ENCODE measurements at places on chromosomes 11 and 22.
A peak's percentile ranks its signal among the peaks of the same experiment; 100 is the strongest.

DNA sequence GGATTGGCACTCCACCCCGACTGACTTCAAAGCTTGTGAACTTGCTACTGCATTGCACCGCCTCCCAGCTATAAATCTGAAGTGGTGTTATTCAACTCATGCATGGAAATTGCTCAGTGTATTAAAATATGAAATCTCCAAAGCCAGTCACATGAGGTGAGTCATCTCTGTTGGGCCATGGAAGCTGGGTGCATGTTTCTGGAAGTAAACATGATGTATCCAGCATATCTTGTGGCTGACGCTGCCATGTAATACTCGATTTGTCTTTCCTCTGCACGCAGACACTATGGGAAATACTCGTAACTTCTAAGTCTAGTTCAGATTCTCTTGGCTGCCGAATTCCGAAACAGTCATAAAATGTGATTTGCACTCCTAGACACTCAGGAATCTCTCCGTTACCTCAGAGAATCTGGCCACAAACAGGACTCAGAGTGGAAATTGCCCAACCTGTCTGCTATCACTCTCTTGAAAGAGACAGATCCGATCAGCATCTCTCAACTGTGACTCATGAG lies 154.9 kb upstream of the MPPED2 start:
- DNase-seq: no peak

- DNase-seq: no peak
These were observed 3.4 kb upstream of the FGF19 start for GRCh38 chr11:69707176-69707575.

DNA sequence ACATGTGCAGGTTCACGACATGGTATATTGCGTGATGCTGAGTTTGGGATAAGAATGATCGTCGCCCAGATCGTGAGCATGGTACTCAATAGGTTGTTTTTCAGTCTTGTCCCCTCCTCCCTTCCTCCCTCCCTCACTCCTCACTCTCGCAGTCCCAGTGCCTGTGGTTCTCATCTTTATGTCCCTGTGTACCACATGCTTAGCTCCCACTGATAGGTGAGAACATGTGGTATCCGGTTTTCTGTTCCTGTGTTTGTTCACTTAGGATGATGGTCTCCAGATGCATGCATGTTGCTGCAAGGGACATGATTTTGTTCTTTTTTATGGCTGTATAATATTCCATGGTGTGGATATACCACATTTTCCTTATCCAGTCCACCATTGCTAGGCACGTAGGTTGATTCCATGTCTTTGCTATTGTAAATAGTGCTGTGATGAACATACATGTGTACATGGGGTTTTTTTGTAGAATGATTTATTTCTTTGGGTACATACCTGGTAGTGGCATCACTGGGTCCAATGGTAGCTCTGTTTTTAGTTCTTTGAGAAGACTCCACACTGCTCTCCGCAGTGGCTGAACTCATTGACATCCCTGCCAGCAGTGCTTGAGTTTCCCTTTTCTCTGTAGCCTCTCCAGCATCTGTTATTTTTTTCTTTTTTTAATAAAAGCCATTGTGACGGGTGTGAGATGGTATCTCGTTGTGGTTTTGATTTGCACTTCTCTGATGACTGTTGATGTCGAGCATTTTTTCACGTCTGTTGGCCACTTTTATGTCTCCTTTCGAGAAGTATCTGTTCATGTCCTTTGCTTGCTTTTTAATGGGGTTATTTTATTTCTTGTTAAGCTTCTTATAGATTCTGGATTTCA lies 16.4 kb downstream of the ZBED4 start:
- no peak for DNase-seq

DNA sequence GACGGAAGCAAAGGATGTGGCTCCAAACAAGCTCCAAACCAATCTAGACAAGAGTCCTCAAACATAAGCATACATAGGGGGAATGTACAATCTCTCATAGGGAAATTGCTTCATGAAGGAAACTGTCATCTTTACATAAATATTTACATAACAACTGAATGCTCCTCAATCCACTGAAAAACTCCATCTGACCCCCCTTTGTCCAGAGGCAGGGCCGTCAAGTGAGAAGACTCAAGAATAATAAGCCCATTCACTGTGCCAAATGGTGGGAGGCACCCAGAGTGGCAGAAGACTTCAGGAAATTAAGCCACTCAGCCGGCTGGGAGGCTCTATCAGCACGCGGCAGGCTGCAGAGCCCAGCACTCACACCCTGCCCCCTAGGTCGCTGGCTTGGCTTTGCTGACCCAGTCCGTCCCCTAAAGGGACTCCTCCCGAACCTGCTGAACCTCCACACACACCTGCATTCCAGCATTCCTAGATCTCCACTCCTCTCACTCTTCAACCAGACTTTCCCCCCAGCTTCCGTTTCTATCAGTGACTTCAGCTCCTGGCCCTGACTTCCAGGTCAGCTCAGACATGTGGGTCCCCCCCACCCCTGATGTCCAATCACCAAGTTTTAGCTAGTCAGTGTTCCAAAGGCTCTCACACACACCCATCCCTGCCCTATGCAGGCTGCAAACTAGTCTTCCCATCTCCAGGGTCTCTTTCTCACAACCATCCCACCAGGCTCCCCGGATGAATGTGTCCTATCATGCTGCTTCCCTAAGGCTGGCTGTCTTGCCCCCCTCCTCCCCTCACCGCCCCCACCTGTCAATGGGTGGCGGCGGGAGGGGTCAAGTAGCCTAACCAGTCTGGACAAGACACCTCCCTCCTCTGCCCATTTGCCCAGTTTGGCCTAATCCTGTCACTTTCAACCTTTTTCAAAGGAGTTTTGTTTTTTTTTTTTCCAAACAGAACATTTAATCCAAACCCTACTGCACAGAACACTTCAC lies 11.3 kb downstream of the VPS37C start:
- DNase-seq: no peak

DNA sequence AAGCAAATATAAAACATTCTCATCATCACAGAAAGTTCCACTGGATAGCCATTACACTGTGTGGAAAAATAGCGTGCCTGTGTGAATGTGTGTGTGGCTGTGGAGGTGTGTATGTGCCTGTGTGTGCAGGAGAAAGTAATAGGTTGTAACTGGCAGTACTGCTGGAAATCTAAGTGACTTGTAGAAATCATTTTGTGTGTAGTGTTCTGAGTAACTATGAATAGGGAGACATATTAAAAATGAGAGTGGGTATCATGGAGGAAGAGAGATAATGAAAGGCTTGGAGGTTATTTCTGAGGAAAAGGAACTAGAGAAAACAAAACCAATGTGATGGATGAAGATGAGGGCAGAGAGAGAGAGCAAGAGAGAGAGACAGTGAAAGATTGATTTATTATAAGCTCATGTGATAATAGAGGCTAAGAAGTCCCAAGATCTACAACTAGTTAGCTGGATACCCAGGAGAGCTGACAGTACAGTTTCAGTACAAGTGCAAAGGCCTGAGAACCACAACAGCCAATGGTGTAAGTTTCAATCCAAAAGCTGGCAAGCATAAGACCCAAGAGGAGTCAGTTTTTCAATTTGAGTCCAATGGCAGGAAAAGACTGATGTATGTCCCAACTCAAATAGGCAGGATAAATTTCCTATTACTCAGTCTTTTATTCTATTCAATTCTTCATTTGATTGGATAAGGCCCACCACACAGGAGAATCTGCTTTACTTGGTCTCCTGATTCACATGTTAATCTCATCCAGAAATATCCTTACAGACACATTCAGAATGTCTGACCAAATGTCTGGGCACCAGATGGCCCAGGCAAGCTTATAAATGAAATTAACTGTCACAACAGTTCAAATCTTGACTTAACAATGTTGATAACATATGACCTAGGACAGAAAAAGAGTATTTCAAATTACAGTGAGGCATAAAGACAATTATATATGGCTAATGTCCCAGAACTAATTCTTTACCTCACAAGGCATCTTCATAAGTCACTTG lies 14.9 kb downstream of the KBTBD3 start:
- DNase-seq: no peak

GRCh38 chr11:31921081-31921480 lies 110.0 kb upstream of the PAX6 start:
- no peak for DNase-seq

GRCh38 chr11:42923651-42924050 lies 388.1 kb upstream of the API5 start:
- DNase-seq: no peak

DNA sequence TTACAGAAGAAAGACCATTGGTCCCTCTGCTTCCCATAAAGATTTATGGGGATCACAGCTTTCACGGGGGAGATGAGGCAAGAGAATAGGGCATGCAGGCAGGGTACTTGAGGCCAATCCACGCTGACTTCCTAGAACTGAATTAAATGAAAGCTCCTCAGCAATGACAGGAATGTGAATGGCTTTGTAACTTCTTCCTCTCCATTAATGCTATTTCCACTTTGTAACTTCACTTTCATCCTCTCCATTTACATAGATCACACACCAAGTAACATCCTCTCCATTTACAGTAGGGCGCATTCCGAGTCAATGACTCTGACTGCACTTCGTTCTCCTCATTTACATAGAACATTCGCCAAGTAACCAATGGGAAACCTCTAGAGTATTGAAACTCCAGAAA lies 89.8 kb downstream of the PIWIL4 start:
- no peak for DNase-seq

- no peak for DNase-seq
These were observed 40.2 kb upstream of the WNT7B start for GRCh38 chr22:46017166-46017565.

- DNase-seq: no peak
These were observed 8.2 kb downstream of the LTO1 start for GRCh38 chr11:69666752-69667536.

- no peak for DNase-seq
These were observed 137.6 kb downstream of the CD44 start for GRCh38 chr11:35276396-35277145.

- DNase-seq: no peak
These were observed 31.9 kb upstream of the NRGN start for GRCh38 chr11:124707829-124708228.

DNA sequence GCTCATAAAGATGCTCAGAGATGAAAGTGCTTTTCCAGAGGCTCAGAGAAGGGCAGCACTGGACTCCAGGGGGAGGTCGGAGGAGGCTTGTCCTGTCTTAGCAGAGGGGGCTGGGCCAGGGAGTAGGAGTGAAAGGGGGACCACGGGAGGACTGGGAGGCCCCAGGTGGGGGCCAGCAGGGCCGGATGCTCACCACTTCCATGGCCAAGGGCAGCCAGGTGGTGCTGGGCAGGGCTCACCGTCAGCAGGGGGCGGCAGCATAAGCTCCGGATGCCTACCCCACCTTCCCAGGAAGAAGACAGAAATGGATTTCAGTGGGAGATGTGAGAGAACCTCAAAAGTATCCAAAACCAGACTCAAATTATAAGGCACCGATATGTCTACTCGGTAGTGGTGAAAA lies 11.0 kb downstream of the RAB36 start:
- DNase-seq: no peak

GRCh38 chr22:37229012-37229804 lies 14.9 kb downstream of the RAC2 start:
- peak; percentile 78 for DNase-seq

DNA sequence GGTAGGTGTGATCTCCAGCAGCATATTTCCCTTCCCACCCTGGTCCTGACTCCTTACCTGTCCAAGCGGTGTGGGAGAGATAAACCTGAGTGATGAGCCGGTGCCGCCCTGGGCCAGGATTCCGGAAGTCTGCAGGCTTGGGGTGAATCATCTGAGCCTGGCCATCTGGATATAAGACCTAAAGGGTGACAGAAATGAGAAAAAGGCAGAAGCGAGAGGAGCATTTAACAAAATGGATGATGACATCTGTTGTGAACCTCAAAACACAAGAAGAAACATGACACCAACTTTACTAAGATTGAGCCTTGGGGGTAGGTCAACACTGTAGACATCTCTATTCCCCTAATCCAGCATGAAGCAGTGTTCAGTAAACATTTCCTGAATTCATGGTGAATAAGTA lies 62.8 kb downstream of the AAMDC start:
- no peak for DNase-seq

DNA sequence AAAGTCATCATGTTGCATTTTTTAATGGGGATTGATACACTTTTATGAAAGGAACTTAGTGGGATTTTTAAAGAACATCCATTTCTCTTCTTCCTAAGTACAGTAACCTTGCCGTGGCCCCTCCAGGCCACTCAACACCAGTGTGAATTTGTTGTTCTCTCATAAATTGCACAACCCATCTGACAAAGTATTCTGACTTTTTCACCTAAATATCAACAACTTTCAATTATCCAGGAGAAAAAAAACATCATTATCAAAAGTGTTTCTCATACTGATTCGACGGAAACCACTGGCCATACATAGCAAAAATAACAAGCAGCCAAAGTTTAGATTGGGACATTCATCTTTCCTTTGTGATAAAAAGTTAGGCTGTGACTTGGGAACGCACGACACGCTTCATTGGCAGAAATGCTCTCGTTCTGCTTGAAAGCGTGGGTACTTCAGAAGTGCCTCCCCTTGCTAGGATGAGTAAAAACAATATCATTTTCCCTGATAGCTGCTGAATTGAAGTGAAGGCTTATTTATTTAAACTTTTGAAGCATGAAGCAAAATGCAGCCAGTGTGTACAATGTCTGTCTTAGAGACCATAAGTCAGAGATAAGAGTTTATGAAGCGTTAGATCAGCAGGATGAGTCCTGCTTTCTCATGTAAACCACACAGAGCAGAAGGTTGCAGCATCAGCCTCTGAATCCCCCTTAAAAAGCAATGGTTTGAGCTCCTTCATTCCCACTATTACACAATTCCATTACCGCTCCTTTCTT lies 20.6 kb upstream of the EIF3M start:
- no peak for DNase-seq

DNA sequence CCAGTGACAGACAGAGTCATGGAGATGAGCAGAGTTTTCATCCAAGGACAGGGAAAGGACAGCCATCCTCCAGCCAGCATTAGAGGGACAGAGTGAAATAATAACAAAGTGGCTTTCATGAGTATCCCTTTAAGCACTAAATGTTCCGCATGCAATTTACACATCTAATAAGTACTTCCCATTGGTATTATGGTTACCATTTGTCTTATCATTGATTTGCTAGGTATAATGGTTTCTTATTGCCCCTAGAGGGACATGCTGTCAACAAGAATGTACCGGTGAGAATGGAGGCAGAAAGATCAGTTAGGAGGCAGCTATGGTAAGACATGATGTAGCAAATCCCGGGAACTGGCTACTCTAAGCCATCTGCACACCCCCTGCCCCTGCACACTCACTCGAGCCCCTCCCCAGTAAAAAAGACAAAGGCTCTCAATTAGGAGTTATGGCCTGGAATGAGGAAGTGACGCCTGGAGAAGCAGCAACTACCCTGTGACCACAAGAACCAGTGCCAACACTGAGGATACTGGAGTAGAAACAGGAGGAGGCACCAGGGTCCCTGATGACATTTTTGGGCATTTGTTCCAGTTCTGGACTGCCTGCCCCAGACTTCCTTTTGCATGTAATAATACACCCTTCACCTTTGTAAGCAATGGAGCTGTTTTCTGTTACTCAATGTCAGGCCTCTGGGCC lies 30.2 kb upstream of the HMGXB4 start:
- DNase-seq: no peak

- DNase-seq: no peak
These were observed at the start of gene SLC7A4 for GRCh38 chr22:21032037-21032867. SLC7A4 (minus strand) TSS chr22:21032561; CDS start chr22:21031812, 749 bp downstream.

GRCh38 chr11:117706322-117706814 lies 90.6 kb downstream of the DSCAML1 start:
- DNase-seq: no peak

All from activated CD8-positive, alpha-beta memory T cell treated with anti-CD3 and anti-CD28 coated beads, Interleukin-2, amount 50 U/mL, for 48 hours (primary cell).